ENCODE measurements at places on chromosomes 7 and 10.

GRCh38 chr10:112024079-112024478 is 159.5 kb downstream of the GPAM start:
- DNase-seq, result no peak

- no peak for DNase-seq
These were observed 19.1 kb downstream of the ABLIM1 start for GRCh38 chr10:114638821-114639625.

- no peak for DNase-seq
These were observed 304.3 kb downstream of the THSD7A start for GRCh38 chr7:11527707-11528106.

DNA sequence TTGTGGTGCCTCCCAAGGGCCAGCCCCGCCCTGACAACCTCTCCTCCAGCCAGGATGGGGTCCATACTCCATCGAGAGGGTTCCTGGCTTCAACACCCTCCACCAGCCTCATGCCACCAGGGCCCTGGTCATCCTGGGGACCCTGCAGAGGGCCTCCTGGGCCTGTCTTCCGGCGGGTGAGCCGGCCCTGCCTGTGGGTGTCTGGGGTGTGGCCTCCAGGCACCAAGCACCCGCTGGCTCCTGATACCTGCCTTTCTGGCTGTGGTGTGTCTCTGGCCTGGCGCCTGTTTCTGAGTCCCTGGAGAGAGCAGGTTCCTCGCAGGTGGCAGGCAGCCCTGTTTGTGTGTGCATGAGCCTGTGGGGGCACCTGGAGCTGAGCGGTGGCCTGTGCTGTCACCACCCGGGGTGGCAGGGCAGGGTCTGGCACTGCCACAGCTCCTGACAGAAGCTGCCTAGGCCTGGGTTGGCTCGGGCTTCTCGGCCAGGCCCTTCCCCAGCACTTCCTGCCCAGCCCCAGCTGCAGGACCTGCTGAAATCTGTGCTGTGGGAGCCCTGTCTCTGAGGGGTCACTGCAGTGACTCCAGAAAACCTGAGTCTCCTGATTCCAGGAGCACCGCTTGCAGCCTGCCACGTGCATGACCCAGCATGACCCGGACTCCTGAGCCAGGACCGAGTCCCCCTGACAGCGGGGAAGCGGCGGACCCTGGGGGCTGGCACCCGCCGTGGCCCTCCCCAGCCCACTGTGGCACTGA is 18.4 kb downstream of the ADAM8 start:
- DNase-seq, result peak; percentile 72

DNA sequence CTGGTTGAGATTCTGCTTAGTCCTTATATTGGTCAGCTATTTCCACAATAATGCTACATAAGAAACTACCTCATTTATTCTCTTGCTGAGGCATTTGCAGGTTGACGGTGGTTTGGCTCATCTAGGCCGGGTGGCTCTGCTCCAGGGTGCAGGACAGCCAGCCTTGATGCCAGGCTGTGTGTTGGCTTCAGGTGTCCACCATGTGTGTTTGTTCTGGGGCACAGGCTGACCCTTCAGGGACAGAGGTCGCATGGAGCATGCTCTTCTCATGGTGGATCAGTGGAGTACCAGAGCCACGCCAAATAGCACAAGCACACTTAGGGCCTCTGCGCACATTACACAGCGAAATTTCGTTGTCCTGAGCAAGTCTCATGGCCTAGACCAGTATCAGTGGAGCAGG is 249.9 kb downstream of the LRMDA start:
- DNase-seq, result no peak

DNA sequence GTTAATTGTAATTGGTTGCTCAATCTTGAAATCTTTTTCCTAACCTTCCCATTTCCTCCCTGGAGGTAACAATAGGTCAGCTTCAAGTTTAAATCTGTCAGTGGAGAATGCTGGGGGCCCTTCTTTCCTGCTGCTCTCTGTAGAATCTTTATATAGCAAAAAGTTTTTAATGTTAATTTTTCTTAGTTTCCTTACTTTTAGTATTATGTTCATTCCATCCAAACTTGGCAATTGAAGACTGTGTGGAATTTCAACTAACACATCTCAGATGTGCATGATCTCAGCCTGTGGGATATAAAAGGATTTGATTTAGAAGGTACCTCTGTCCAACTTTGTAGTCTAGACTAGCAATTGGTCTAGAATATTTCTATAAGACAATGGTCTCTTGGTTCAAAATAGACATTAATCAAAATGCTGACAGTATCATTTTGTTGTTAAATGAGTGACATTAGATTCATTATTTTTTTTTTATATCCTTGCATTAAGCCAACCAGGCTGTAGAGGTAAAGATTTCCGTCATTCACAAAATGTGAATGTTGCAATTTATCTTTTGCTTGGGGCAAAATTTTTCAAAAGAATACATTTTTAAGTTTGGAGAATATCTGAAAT is 100.4 kb upstream of the SEMA3A start:
- no peak for DNase-seq

GRCh38 chr10:47418321-47418720 is 34.2 kb upstream of the ZNF488 start:
- no peak for DNase-seq

GRCh38 chr10:28410420-28411135 is 107.7 kb upstream of the MPP7 start:
- no peak for DNase-seq

GRCh38 chr7:137036768-137037167 is 168.3 kb downstream of the CHRM2 start:
- DNase-seq, result no peak

DNA sequence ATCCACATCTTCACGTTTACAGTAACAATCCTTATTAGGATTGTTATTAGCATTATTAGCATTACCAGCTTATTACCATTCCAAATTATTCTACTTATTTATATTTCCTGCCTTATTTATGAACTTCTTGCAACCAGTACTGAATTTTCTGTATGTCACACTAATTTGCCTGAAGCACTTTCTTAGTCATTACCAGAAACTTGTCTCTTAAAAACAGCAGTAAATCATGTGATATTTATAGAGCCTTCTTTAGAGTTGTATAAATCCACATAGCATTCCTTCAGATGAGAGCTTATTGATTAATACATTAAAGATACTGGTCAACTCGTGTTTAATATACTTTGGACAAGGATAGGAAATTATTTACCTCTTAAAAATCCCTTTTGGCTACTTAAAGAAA is 618.6 kb downstream of the SUGCT start:
- no peak for DNase-seq

GRCh38 chr7:82348251-82348650 is 95.3 kb downstream of the CACNA2D1 start:
- DNase-seq, result no peak

DNA sequence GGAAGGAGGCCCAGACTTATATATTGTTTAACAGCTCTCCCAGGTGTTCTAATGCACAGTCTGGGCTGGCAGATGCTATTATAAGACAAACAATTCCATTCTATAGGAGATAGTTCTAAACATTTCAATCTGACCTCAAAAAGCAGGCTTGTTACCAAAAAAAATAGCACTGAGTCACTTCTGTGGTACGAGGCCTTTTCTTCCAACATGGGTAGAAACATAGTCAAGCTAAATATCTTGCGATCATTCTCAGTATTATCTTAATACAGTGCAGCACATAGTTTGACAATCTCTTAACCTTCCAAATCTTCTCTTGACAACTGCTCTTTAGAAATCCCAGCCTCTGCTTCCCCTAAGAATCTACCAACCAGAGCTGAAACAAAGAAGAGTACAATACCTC is 46.6 kb upstream of the MKX start:
- DNase-seq, result no peak

DNA sequence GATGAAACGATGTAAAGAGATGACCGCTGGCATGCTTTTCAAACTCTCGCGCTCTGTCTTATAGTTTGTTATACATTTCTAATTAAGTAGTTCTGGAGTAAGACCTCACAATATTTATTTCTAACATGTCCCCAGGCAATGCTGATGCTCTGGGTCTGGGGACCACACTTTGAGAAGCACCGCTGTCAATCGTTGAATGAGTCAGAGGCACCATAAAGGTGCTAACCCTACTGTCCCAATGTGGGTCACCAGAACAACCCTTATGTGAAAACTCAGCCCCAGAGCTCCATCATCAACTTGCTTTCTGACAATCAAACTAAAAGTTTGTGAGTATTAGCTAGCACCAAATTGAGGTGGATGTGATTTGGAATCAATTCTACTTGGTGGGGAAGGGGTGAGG is 284.1 kb upstream of the PRKCQ start:
- DNase-seq, result no peak

DNA sequence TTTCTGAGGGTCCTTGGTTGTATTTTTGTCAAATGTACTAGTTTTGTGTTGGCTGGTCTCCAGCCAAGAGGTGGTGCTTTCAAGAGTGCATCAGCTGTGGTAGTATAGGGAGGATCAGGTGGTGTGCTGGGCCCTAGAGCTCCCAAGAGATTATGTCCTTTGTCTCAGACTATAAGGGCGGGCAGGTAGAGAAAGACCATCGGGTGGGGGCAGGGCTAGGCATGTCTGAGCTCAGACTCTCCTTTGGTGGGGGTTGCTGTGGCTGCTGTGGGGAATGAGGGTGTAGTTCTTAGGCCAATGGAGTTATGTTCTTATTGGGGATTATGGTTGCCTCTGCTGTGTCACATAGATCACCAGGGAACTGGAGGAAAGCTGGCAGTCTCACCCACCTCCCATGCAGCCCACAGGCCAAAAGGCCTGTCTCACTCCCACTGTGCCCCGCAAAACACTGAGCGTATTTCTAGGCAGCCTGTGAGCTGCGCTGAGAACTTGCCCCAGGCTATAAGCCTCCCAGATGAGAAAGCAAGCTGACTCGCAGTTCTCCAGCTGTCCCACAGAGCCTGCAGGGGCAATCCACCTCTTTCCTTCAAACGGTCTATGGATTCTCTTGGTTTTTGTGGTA is 1066.7 kb downstream of the GRM8 start:
- DNase-seq, result no peak

GRCh38 chr10:84212014-84212413 is 13.3 kb downstream of the LRIT2 start:
- no peak for DNase-seq

DNA sequence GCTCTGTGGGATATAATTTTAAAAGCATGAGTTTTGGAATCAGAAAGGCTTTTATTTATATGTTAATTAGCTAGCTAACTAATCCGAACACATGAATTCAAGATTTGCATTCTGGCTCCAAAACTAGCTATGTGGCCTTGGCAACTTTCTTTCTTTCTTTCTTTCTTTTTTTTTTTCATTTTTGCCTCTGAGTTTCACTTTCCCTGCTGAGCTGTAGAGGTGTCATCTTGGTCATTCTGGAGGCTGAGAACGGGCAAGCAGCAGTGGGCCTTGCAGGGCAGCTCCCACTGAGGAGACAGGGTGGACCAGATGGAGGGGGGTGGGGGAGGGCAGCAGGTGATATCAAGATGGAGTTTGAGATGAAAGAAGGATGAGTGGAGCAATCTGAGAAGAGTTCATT is 24.8 kb upstream of the SFMBT2 start:
- DNase-seq, result no peak

GRCh38 chr7:141748396-141748795 is 10.2 kb downstream of the SSBP1 start:
- DNase-seq, result no peak

GRCh38 chr7:39069896-39070881 is 92.5 kb downstream of the POU6F2 start:
- DNase-seq, result no peak

DNA sequence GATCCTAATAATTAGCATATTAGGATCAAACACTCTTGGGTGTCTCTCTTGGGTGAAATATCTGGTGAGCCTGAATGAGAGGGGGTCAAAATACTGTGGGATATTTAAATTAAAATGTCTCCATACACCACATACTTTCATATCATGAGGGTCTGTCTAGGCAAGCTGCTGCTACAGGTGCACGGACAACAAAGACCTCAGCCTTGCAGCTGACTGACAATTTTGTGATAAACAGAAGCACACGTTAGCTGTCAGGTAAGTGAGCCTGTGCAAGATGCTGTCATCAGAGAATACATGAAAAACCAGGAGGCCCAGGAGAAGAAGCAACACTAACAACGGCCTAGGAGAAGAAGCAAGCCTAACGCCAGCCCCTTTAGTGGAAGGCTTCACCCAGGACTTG is 247.5 kb downstream of the ADARB2 start:
- DNase-seq, result no peak

DNA sequence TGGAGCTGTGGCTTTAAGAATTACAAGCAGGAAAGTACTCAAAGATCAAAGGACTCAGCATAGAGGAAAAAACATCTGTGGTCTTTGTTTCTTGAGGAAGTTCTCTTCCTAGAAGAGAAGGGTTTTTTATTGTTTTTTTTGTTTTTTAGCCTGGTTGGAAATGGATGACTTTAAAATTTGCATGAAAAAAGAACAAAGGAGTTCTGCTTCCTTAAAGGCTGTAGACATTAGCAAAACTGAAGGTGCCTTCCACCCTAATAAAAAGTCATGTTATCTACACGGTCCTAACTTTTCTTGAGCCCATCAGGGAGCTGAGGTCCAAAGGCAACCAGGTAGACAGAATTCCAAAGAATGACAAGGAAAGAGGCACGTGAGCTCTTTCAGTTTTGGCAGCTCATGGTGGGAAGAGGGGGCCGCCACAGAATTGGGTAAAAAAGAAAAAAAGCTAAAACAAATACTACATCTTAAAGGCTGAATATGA is 356.6 kb downstream of the SH2D4B start:
- DNase-seq, result no peak

DNA sequence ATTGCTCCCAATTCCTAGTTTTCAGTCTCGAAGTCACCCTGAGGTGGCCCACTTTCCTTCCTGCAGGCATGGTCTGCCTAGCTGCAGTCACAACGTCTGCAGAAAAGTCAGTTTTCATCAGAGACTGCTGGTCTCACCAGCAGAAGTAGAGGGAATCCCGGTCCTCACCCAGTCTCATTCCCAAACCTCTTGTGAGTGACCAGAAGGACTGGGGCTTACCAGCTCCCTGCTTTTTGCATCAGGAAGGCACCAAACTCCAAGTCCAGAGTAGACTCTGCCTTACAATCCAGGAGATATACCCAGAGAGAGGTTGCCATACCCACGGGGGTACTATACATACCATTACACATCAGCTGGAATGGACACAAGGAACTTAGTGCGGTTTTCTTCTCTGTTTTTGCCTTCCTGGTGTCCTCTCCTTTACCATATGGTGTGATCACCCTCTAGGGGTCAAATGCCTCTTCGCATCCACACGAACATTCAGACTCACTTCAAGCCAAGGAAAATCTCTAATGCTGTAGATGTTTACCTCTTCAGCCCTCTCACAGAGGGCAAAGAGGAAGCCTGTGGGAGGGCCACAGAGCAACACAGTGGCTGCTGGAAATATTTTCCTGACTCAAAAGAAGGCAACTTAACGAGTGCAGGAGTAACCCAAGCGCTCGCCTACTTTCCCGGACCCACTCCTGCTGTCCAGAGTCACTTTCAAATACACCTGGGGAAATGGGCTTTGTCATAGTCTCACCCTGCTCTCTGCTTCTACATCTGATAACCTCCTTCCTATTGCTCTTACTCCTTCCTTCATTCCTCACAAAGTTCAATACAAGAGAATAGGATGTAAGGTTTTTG is 220.9 kb downstream of the C7orf25 start:
- no peak for DNase-seq

DNA sequence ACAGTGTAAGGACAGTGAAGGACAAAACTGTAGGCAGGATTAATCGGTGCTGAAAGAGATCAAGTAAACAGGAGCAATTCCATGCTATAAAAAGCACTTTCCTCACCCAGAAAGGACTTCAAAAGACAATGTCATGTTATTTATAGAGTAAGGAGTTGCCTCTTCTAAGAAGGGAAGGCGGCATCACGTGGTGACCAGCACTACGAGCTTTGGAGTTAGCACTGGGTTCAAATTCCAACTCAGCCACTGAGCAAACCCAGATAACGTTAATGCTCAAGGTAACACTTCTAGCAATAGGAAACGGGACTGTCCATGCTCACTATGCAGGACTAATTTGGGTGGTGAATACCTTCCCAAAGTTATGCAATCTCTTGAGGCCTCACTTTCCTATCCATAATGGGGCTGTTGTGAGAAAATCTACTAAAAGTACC is 715 bp upstream of the PANK1 start:
- no peak for DNase-seq

All from stimulated activated effector memory CD8-positive, alpha-beta T cell treated with anti-CD3 and anti-CD28 coated beads, Interleukin-12 subunit alpha, Interleukin-12 subunit beta, amount 100 ng/mL, for 72 hours (primary cell).